ENCODE measurements at places on chromosomes 7 and 10.

DNA sequence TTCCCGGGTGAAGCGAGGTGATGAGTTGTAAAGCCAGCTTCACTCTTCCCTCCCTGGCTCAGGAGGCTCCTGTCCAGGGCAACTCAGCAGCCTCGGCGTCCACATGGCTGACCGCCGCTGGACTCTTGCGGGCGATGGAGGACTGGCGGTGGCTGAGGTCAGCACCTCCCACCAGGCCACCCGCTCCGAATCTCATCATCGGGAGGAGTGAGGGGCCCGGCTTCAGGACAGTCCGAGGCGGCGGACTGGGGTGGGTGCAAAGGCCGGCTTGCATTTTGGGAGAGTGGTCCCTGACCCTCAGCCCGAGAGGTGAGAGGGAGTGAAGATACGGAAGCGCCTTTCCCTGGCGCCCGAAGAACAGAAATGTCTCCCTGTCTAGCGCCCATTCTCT lies 759 bp downstream of the DNAJB12 start:
- no peak for DNase-seq

- DNase-seq, result no peak
These were observed 85.8 kb downstream of the TCF7L2 start for GRCh38 chr10:113035732-113036312.

DNA sequence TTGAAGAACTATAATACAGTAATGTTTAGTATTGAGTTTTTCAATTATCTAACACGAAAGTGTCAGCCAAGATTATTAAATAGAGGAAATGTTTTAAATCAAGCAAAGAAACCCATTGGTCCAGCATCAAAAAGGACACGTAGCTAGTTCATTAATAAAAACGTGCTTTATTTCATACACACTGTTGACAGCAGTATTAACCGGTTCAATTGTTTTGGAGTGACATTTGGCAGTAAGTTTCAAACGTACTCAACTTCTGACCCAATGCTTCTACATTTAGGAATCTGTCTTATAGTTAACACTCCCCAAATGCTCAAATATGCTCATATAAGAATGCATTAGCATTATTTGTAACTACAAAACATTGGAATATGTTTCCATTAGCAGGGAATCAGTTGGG lies 41.3 kb downstream of the SLC16A12 start:
- DNase-seq, result no peak

GRCh38 chr10:84054743-84055142 lies 84.6 kb upstream of the GHITM start:
- DNase-seq, result no peak

- DNase-seq, result no peak
These were observed 167.5 kb upstream of the PODXL start for GRCh38 chr7:131723926-131724325.

- no peak for DNase-seq
These were observed 669.3 kb downstream of the AUTS2 start for GRCh38 chr7:70267381-70268120.

- no peak for DNase-seq
These were observed 174.7 kb downstream of the HERPUD2 start for GRCh38 chr7:35519971-35520809.

DNA sequence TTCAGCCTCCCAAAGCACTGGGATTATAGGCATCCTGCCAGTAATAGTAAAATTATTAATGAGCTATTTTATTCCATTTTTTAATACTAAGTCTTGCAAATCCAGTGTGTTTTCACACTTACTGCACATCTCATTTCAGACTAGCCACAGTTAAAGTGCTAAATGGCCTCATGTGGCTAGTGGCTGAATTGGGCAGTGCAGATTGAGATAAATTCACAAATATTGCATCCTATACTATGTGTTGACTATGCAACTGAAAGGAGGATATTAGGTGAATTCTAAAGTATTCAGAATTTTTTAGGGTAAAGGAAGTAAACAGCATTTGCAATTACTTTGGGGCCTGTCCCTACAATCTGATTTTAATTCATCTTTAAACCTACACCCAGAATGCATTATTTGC lies 10.2 kb downstream of the APBB1IP start:
- no peak for DNase-seq

DNA sequence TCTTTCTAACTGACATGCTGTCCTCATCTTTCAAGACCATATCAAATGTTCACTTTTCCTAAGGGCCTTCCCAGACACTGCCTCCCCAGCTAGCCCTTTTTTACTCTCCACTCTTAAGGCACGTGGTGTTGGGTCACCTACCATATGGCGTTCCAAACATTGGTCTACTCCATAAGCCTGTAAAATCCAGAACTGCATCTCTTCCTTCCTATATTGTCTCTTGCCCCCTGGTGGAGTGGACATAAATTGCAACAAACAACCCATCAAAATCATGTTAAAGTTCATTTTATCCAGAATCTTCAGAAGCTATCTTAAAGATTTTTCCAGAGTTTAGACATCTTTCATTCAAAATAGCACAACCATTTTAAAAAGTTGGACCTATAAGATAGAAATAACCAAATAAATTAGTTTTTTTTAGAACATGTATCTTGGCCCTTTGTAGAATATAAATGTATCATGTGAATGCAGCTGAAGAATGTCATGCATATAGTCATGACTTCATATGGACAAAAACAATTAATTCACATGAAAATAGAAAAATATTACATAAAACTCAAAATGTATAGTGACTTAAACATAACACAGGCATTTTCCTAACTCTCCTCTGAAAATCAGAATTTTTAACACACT lies 180.6 kb upstream of the CHRM2 start:
- DNase-seq, result no peak

- no peak for DNase-seq
These were observed 66.7 kb upstream of the PDZD8 start for GRCh38 chr10:117441812-117442443.

GRCh38 chr7:199483-200249 lies 7.3 kb downstream of the FAM20C start:
- no peak for DNase-seq

GRCh38 chr10:14728346-14728745 lies 46.4 kb downstream of the FAM107B start:
- DNase-seq, result no peak

DNA sequence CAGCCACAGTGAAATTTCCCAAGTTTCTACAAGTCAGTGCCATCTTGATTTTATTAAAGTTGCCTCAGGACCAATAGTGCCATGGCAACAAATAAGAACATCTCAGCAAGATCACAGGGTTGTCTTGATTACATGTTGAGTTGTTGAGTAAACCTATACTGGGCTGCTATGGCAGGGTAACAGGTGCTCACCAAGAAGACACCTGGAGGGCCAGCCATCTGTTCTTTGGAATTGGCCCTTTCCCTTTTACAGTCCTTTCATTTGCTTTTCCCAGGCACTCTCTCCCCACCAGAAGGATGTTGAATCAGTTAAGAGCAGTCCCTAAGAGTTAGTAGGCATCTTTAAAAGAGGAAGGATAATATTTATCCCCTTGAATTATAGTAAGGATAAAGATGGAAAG lies 582.0 kb downstream of the TNS3 start:
- no peak for DNase-seq

DNA sequence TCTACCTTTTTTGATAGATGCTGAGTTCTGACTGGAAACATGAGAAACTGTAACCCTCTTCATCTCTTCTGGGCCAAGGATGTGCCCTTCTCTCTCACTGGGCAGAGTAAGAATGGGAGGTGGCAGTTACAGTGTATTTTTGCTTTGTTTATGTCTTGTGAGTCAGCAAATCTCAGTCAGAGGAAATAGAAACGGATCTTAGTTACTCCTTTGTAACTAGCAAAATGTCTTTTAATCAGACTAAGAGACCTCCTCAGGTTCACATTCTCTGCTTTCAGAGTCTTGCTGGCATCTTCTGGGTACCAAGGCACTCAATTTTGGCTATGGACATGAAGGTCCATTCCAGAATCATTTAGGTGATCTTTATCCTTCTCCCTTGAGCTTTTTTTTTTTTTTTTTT lies 70.9 kb downstream of the HHEX start:
- no peak for DNase-seq

DNA sequence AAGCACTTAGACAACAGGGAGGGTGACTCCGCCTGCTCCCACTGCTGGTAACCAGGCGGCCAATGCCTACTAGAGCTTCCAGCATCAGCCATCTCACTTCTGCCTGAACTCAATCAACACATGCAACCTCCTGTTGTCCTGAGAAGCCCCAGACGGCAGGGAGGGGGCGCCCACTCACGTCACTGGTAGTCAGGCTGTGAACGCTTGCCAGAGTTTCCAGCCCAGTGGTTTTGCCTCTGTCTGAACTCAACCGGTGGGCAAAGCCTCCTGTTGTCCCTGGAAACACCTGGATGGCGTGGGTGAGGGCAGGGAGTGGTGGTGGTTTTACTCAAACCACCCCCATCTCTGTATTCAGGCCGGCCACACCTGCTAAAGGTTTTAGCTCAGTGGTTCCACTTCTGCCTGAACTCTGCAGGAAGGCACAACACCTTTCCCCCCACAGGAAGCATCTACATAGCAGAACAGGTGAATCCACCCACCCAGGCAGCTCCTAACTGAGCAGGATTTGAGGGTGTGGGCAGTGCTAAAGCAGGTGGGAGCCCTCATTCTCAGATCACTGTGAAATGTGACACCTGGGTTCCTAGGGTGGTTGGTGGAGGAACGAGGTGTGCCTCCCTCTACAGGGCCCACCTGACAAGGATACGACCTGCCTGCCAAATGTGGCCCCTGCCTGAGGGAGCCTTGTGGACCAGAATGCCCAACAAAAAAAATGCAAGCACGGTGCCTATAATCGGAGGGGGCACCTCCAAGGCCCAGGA lies 563.0 kb upstream of the SEMA3D start:
- DNase-seq, result no peak

- DNase-seq, result no peak
These were observed 330.5 kb downstream of the DNAJB6 start for GRCh38 chr7:157667261-157667660.

DNA sequence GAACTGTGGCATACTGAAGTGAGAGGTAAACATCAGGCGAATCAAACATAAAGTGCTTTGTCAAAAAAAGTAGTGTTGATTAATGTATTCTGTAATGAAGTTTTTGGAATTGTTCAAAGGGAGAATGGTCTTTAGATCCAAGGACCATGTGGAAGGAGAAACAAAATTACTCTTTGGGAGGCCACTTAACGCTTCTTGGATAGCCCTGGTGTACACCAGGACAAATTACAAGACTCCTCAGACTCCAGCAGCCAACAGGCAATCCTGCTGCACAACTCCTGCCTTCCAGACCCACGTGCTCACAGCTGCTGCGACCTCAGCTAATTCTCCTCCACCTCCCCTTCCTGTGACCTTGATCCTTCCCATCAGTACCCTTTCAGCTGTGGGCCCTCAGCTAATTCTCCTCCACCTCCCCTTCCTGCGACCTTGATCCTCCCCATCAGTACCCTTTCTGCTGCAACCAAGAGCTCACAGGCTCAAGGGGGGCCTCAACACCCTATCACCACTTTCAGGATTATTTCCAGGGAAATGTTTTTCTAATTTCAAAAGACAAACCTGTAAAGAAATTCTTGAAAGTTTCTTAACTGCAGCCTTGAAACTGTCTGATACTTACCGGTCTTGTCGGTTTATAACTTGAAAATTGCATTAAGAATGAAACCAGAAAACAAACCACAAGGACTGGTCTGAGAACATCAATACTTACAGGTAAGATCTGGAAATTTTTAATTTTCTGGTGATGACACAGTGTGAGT lies 29.7 kb upstream of the DDC start:
- no peak for DNase-seq

GRCh38 chr7:1062296-1063294 lies 18.2 kb downstream of the GPR146 start:
- DNase-seq, result peak; percentile 54

- no peak for DNase-seq
These were observed 48.8 kb downstream of the HOXA1 start for GRCh38 chr7:27046854-27047549.

- no peak for DNase-seq
These were observed 55.9 kb downstream of the GRID1 start for GRCh38 chr10:86310702-86311101.

GRCh38 chr10:128036746-128037543 lies 89.3 kb downstream of the MKI67 start:
- no peak for DNase-seq

DNA sequence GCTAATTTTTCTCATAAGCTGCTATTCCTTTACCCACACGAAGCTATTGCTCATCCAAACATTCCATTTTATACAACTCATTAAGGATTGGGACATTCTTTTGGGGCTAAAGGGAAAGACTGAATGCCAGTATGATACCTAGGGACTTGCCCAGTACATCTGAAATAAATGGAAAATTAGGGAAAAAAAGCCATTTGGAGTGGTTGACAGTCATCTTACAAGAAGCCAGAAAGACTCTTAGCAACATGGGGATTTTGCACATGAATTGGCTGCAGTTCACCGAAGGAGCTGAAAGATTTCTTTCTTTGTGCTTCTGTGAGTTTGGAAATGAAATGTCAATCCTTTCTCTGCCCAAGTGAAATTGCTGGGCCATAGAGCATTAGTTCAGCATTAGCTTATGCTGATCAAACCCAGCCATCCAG lies 43.3 kb upstream of the MTURN start:
- no peak for DNase-seq

GRCh38 chr7:11726001-11726793 lies 105.8 kb downstream of the THSD7A start:
- no peak for DNase-seq

GRCh38 chr7:50783801-50784507 lies 1.3 kb upstream of the GRB10 start:
- DNase-seq, result no peak

Measured in activated B cell treated with CpG ODN at 0.5 μM for 24 hours (primary cell).